Right renal pelvis (tissue), 4 donors: ENCODE measurements at places on chromosomes 11 and 22.

DNA sequence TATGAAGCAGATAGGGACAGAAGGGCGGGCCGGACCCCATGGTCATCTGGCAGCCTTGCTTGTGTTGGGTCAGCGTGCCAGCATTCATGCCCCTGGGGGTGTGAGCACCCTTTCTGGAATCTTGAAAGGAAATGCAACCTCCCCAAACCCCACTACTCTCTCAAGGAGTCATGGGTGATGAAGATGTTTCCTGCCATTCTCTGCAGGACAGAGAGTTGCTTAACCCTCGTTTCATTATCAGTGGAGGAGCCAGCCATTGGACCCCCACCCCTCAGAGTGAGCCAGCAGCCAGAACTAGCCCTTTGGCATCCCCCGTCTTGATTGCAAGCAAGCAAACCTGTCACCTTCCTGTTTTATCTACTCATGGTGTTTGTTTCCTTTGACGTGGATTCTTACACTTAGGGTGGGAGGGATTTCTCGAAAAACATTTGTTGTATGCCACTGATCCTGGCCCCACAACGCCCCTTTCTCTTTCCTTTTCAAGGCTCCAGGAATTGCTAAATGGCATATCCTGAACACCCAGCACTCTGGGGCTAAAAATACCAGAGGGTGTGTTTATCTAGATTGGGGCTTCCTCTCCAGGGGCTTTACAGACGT, 258.3 kb downstream of the ETS1 start:
- no peak for DNase-seq

DNA sequence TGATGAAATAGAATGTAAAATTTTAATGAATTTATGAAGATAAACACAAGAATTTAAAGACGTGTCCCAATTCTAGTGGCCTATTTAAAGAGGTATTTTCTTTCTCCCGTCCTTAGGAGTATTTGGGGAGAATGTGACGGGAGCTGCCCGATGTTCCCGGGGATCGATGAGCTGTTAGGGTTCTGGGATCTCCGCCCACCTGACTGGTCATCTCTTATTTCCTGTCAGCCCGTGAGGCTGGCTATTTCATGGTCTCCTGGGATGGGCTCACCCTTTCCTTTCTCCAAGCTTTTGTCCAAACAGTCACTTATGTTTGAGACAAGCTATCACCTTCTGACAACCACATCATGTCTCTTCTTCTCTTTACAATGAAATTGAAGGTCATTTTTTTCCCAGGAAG, 16.9 kb upstream of the CLMP start:
- DNase-seq, result no peak

DNA sequence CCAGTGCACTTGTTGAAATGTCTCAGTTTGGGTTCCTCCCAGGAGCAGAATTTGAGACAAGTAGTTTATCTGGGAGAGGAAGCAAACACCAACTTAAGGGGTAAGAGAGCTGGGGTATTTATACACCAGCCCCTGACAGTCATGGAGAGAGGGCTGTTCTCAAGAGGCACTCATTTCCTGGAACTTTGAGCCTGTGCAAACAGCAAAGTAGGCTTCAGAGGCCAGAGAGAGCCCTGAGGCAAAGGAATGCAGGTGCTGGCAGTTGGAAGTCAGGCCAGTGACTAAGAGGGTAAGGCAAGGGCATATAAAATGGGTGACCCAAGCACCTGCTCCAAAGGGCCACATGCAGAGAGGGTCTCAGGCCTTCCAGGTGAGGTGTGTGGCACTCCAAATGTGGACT, 16.1 kb downstream of the MS4A18 start:
- no peak for DNase-seq

GRCh38 chr22:30212996-30213441, 33.5 kb downstream of the LIF start:
- DNase-seq, result no peak

GRCh38 chr11:10990160-10990559, 132.3 kb upstream of the ZBED5 start:
- no peak for DNase-seq

DNA sequence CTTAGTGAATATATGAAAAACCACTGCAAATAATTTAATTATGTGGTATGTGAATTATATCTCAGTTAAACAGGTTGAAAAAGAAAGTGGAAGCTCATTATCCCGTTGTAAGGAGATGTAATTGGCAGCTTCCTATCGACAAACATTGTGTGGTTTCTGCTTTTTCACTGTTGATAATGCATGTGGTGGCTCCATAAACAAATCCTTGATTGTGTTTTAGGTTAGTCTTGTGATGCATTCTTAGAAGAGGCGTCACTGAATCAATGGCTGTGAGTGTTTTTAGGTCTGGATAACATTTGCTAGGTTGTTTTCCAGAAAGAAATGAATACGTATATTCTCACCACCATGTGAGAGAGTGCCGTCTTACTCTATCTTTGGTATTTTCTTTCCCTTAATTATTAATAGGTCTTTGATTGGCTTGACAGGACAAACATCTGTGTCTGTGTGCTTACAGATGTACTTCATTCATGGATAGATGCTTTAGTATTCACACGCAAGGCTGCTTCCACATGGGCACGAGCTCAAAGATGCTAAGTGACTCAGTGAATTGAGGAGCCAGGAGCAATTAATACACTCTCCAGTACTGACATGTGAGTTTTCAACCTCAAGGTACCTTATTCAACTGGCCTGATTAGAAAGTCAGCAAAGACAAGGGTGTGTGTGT, 166.7 kb downstream of the TBC1D22A start:
- no peak for DNase-seq
